HFF-Myc (cell line): ENCODE measurements at places on chromosomes 1 and 21.

GRCh38 chr1:84712276-84712874, 22.1 kb upstream of the SSX2IP start:
- DNase-seq: no peak

- DNase-seq: no peak
These were observed 9.2 kb downstream of the TNFRSF9 start for GRCh38 chr1:7931446-7931812.

- no peak for DNase-seq
These were observed 83.4 kb downstream of the DAB1 start for GRCh38 chr1:57340334-57341070.

DNA sequence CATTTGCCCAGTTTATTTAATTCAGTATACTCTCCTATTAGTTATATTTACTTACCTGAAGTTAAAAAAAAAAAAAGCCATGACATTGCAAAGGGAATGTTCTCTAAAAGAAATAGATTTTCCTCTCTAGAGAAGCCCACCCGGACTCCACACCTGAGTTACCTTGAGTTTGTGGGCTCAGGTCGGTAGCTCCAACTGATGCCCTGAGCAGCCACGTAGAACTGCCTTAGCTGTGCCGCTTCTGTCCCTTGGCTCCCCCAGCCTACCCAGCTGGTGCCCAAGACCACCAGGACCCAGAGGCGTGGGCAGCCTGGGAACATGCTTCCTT, 250 bp downstream of the F5 start:
- DNase-seq: no peak

DNA sequence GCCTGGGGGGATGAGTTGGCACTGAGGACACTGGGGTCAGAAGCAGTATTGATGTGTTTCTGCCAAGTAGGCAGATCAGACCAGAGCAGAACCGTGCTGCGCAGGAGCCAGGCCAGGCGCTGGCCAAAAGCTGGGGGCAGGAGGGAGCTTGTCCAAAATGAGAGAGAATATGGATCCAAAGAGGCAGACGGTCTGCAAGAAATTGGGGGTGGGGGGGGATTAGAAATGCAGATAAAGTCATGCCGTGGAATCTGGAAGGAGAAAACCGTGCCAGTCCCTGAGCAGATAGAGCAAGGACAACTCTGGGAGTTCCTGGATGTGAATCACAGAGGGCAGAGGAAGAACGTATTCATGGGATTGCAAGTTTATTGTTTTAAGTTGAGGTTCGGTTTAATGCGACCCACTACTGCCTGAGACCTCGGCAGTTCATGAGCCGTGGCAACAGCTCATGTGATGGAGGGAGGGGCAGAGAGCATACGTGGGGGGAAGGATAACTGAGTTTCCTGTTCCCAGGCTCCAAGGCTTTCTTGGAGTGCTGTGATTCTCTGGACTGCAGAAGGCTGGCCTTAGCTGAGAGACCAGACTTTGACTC, 224.0 kb downstream of the FGGY start:
- DNase-seq: no peak

DNA sequence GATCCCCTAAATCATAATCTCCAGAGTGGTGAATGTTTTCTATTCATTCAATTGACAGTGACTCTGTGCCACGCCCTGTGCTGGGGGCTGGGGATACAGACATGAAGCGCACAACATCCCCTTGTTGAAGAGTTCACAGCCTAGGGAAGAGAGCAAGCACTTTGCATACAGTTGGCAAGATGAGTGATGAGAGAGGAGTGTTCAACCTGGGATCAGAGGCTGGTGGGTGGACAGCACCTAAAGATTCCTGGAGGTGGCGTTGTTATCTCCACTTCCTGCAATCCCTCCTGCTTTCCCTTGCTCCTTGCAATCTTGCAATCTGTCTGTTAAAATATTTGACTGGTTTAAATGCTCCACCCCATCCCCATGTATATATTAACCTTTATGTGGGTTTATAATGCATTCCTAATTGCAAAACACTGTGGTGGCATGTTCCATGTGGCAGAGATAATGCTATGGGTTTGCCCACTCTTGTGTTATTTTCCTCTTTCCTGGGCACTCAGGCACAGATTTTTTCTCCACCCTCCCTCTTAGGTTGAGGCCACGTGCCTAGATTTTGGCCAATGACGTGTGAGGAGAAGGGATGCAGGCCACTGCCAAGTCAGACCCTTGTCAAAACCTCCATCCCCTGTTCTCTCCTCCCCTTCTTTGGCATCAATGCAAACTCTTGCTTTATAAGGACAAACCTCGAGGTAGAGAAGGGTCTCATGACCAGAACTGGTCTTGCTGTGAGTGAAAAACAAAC, 36.2 kb upstream of the GADD45A start:
- no peak for DNase-seq

GRCh38 chr21:46674430-46675007, 39.0 kb downstream of the PRMT2 start:
- DNase-seq: no peak

DNA sequence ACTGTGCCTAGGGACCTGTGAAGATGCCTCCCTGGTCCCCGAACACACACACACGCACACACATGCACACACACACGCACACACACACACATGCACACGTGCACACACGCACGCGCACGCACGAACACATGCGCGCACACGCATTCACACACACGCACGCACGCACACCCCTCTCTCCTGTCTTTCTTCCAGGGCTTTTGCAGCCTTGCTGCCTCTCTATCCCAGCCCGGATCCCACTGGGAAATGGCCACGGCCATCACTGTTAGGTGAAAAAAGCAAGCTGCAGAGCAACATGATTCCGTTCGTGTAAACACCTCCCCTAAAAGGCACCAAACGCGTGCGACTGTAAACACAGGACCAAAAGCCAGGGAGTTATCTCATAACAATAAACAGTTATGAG, 39.7 kb downstream of the NKAIN1 start:
- DNase-seq: no peak

DNA sequence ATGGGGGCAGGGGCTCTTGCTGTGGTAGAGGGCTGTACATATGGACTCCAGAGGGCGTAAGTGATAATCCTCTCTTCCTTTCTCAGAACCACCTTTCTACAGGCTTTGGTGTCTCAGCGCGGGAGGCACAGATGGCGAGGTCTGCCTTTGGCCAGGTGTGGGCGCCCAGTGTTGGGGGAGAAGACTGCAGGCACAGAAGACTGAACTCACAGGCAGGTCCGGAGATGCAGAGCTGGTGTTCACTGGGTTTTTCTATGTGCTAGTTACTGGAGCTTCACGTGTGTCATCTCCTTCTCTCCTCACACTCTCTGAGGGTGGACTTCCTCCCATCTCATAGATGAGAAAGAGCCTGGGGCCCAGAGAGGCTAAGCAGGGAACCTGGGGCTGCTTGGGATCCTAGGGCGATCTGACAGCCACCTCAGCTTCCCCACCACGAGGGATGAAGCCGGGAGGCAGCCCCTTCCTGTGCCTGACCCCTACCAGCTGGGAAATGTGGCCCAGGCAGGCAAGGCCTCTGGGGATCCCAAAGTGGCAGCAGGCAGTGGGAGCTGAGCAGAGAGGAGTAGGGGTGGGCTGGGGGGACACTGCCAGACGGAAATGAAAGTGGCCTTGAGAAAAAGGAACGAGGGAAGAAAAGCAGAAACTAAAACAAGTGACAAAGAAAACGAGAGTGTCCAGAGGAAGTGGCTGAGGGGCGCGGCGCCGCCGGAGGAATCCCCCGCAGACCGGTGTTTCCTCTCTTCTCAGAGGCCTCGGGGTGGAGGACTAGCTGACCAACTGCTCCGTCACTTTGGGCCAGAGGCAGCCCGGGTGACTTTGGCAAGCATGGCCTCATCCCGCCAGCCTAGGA, 191.6 kb downstream of the HIVEP3 start:
- no peak for DNase-seq

- no peak for DNase-seq
These were observed 58.0 kb downstream of the CLIC6 start for GRCh38 chr21:34726627-34727337.

DNA sequence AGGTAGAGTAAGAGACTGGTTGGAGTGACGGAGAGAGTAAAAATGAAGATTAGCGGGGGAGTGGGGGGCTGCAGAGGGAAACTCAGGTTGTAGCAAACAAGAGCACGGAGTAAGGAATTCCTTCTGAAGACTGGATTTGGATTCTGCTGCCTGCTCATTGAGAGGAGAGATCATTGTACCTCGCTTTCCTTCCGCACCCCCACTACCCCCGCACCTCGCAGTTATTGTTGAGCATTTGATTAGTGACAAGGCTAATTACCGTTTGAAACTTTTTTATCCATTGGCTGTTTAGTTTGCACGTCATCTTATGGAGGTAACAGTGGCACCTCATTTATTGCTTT, 463 bp downstream of the PRPF3 start:
- no peak for DNase-seq

- DNase-seq: peak; percentile 1
These were observed 115.8 kb upstream of the ZRANB2 start for GRCh38 chr1:71196685-71197084.

DNA sequence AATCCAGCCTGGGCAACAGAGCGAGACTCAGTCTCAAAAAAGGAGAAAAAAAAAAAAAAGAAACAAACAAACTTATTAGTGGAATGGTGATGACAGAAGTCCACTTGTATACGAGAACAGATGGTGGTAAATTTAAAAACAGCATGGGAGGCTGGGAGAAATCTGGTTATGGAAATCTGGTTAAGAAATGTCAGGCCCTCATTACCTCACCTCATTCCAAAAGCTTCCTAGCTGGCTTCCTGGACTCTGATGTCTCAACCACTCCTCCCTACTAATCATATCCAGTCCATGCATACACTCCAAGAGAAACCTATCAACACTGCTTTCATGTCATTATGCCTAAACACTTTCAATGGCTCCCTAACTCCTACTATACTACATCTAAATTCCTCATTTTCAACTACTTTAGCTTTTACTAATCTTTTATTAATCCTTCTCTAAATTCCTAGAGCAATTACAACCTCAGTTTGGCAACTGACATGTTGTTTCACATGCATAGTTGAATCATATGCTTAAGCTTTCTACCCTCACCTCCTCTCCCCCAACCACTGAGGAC, 52.9 kb downstream of the FOXJ3 start:
- peak; percentile 52 for DNase-seq

DNA sequence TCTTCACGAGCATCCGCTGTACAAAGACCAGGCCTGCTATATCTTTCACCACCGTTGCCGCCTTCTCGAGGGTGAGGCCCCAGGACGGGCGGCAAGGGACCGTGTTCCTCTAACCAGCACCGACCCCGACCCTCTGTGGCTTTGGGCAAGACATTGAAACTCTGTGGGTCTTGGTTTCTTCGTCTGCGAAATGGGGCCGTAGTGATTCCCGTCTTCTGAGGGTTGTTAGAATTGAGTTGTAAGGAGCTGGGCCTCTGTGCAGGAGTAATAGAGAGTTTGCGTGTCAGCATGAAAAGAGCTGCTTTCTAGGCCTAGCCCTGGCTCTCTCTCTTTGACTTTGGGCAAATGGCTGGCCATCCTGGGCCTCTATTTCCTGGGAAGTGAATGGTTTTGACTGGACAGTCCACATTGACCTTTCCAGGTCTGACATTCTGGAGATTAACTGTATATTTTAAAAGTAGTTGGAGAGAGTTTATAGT, 591 bp downstream of the MRPL37 start:
- DNase-seq: no peak

GRCh38 chr21:44006017-44006619, 6.0 kb upstream of the TRAPPC10 start:
- DNase-seq: no peak

- no peak for DNase-seq
These were observed 13.3 kb upstream of the PDC start for GRCh38 chr1:186474208-186474607.

- DNase-seq: no peak
These were observed 119.2 kb upstream of the RAB3GAP2 start for GRCh38 chr1:220391491-220391890.

GRCh38 chr1:18160290-18160942, 52.8 kb downstream of the IGSF21 start:
- DNase-seq: no peak

- no peak for DNase-seq
These were observed 200.6 kb downstream of the PTGER3 start for GRCh38 chr1:70847013-70847412.

DNA sequence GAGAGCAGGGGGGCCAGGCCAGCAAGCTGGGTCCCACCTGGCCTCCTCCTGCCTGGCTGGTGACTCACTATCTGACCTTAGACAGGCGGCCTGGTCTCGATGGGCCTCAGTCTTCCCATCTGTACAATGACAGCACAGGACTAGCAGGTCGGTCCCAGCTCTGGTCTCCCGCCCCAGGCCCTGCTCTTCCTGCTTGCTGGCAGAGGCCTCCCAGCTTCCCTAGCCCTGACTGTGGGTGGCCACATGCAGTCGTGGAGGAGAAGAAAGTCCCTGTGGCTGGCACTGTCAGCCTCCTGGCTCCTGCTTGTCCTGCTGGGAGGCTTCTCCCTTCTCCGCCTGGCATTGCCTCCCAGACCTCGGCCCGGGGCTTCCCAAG, 817 bp downstream of the EXTL1 start:
- no peak for DNase-seq

GRCh38 chr1:201176940-201177339, 13.7 kb upstream of the IGFN1 start:
- DNase-seq: no peak

- no peak for DNase-seq
These were observed 37.8 kb upstream of the ADARB1 start for GRCh38 chr21:45036630-45037029.

- DNase-seq: no peak
These were observed 4.5 kb downstream of the ADARB1 start for GRCh38 chr21:45078877-45079281.

DNA sequence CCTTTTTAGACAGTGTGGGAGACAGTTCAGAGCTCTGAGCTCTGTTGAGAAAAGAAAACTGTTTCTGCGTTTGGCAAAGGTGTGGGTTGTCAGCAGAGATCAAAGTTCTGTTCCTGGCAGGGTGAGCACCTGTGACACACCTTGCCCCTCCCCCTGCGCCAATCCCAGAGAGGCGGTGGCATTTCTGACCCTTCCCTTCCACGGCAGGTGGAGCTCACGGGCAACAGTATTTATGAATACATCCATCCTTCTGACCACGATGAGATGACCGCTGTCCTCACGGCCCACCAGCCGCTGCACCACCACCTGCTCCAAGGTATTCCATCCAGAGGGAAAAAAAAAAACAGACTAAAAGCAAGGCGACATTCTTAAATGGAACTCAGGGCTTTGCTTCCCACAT, 20.7 kb downstream of the SIM2 start:
- DNase-seq: no peak

- peak; percentile 36 for DNase-seq
These were observed 11.8 kb downstream of the RCAN1 start for GRCh38 chr21:34603002-34603709.

DNA sequence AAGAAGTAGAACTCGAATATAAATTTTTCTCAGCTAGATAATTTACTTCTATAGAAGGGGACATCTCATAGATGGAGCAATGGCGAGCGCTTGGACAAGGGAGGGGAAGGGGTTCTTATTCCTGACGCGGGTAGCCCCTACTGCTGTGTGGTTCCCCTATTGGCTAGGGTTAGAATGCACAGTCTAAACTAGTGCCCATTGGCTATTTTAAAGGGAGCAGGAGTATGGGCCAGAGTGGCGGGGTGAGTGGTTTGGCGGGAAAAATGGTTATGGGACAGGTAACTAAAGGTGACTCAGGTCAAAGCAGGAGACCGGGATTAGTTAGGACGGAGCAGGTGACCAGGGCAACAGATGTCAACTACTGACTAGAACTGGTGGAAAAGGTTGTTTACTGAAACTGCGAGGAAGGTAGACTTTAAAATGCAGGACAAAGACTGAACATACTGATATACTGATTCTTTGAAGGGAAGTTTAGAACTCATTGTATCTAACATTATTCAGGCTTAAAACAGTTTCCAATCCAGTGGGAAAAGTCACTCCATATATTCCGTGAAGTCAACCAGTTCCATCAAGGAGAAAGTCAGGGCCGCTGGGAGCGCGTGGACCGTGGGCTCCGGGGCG, 940 bp upstream of the ATAD3A start:
- no peak for DNase-seq

- no peak for DNase-seq
These were observed 608.3 kb upstream of the ZP4 start for GRCh38 chr1:238499021-238499420.
